C1 segment of cervical spinal cord (tissue), 14 donors: ENCODE measurements at places on chromosomes 11 and 22.
A peak's percentile ranks its signal among the peaks of the same experiment; 100 is the strongest.

GRCh38 chr11:62923601-62924411, 2.6 kb upstream of the CHRM1 start:
- DNase-seq: no peak

DNA sequence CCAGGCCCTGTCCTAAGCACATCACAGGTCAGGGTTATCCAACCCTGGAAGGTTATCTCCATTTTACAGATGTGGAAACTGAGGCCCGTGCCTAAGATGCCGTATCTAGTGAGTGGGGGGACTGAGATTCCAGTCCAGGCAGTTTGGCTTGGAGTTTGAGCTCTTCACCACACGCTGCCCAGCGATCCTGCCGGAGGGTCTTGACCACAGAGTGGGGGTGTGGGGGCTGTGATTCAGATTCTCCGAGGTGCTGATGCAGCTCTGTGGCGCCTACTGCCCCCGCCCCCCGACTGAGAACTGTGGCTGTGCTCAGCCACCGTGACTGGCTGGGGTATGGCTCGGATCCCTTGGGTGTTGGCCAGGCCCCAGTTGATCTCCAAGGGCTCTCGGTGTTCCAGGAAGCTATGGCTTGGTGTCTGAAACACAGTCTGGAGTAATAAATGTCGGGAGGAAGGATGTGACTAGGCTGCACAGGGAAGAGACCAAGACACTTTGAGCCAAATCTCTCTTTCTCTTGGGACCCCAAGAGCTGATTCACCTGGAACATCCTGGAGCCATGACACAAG, 60.6 kb upstream of the RASD2 start:
- DNase-seq: no peak

DNA sequence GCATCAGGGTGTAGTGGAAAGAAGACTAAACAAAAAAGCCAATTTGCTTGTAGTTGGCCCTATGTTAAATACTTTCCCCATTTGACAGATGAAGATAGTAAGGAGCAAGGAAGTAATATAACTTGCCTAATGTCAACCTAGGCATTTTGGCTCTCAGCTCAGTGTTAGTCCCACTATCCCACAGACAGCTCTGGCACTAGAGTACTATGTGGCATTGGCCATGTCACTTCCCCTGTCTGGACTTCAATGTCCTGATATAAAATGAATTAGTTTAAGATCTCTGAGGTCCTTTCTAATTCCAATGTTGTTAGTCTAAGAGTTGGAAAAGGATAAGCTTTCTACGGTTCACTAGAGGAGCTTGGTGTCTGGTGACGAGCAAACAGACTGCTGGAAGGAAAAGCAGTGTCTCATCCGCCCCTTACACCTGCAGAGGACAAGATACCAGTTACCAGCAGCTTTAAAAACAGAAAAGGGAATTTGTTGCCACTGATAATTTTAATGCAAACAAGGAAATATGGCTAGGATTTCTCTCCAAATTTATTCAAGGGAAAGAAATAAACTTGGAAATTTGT, 92.5 kb downstream of the RELT start:
- no peak for DNase-seq

GRCh38 chr11:66883016-66883965, 26.4 kb downstream of the LRFN4 start:
- peak; percentile 71 for DNase-seq

DNA sequence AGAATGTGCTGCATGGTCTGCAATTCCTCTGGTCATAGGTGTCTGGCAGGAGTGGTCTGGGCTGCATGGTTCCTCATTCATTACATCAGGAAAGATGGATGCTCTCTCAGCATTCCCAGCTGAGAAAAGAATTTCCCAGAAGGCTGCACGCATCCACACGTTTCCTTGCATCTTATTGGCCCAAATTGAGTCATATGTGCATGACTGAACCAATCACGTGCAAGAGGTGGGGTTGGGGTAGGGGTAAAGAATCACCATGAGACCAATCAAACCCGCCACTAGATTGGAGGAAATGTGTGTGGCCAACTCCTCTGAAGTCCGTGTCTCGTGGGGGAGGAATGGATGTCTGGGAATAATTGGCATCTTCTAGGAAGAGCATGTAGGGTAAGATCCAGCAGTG, 28.8 kb downstream of the TST start:
- no peak for DNase-seq

- no peak for DNase-seq
Measured at GRCh38 chr11:83689144-83689780, 403.1 kb upstream of the CCDC90B start.

DNA sequence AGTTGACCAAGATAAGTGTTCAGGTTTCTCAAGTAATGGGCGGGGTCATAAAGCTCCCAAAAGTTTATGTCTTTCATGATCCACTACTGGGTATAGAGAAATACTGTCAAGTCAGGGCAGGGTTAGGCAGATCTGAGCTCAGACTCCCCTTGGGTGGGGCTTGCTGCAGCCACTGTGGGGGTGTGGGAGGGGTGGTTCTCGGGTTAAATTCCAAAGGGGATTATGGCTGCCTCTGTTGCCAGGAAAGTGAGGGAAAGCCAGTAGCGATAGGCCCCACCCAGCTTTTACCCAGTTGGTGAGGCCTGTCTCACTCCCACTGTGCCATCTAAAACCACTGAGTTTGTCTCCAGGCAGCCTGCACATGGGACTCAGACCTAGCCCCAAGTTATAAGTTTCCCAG, 37.8 kb downstream of the DLG2 start:
- DNase-seq: no peak
